ENCODE measurements at places on chromosomes 11 and 22. TPM values are rescaled to one million over a fixed set of nuclear protein-coding genes. Genes with fewer than 3 reads are reported as not detected.

- DNase-seq: no peak
These were observed 34.2 kb upstream of the PCF11 start for GRCh38 chr11:83122766-83123165.

DNA sequence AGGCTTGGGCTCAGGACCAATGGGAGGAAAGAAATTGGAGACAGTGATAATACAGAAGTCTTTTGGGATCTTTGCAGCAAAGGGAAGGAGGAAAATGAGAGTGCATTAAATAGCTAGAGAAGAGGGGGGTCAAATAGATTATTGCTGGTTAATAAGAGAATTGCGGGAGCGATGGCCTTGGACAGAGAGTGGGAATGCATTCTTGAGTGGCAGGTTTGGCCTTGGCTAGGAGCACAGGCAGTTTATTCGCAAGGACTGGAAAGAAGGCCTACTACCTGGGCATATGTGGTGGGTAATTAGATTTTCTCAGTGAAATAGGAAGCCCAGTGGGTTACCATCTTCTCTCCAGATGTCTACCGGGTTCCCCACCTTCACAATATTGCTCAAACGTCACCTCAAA lies 3.5 kb upstream of the MEN1 start:
- DNase-seq: no peak

- no peak for DNase-seq
These were observed 58.5 kb downstream of the SMCO4 start for GRCh38 chr11:93484716-93485115.

DNA sequence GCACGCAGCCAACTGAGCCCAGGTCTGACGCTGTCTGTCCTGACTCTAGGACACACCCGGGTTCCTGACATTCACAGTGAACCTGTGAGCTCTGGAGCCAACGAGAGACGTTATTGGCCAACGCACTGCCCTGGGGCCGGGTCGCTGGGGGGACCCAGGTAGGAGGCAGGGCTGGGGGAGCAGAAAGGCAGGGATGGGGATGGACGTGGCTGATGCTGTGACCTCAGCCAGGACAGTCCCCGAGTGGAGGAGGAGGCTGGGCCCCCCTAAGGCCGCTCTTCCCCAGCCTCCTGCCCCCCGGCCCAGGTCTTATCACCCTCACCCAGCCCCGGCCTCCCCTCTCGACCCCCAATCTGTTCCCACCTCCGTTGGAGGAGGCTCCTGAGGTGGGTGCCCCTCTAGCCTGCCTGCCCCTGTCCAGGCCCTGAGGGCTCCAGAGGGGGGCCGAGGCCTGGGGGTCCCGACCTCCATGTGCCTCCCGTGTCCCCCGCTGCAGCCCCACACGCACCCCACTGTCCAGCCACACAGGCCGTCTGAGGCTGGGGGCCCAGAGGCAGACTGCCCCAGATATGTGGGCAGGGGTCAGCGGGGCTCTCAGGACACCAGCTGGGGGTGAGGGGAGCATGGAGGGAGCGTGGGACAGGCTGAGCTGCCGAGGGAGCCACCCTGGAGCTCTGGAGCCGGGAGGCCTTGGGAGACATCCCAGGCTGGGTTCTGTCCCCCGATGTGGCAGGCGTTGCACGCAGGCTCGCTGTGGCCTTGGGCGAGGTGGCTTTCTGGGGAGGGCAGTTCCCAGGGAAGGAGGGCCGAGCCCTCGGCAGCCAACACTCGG lies 29.2 kb upstream of the MUC5AC start:
- DNase-seq: peak; percentile 9

- no peak for DNase-seq
These were observed 23.1 kb downstream of the CSF2RB start for GRCh38 chr22:36936362-36937116.

DNA sequence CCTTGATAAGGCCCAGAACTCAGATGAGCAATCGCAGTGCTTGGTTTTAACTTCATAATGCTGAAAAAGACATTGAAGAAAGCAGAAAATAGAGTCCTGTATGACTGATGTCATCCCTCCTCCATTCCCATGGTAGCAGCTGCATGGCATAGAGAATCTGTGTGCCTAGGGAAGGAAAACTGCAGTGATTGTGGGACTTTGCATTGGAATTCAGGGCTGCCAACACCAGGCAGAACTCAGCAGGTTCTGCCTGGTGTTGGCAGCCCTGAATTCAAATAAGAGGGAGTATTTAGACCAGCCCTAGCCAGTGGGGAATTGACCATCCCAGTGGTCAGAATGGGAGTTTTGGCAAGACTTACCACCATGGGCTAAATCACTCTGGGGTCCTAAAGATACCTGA lies 1016.0 kb downstream of the FAM181B start:
- DNase-seq: no peak

GRCh38 chr11:35276396-35277145 lies 137.6 kb downstream of the CD44 start:
- no peak for DNase-seq

DNA sequence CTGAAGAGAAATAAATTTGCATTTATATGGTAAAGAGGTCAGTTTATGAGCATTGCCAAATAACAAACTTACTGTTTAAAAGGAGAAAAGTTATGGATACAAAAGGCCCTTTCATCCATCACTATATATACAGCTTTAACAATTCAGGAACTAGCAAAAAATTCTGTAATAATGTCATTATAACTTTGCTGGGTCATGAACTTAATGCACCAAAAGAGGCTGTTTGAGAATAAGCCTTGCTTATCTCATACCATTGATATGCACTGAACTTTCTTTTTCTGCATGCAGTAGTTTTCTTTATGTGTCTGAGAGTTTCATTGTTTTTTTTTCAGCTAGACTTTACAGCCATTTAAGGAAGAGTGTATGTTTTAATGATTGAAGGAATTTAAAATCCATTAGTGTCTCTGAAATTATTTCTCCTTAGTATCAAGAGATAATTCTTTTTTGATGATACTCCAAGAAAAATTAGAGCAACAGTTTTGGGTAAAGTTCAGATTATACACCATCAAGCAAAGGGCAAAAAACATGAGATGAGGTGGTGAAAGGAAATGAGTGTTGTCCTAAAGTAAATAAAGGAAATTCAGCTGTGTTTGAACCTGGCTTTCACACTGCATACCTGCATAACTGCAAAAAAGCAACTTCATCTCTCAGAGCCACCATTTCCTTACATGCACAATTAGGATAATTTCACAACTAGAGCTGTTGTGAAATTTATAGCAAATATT lies 188.2 kb upstream of the ANO3 start:
- DNase-seq: no peak

DNA sequence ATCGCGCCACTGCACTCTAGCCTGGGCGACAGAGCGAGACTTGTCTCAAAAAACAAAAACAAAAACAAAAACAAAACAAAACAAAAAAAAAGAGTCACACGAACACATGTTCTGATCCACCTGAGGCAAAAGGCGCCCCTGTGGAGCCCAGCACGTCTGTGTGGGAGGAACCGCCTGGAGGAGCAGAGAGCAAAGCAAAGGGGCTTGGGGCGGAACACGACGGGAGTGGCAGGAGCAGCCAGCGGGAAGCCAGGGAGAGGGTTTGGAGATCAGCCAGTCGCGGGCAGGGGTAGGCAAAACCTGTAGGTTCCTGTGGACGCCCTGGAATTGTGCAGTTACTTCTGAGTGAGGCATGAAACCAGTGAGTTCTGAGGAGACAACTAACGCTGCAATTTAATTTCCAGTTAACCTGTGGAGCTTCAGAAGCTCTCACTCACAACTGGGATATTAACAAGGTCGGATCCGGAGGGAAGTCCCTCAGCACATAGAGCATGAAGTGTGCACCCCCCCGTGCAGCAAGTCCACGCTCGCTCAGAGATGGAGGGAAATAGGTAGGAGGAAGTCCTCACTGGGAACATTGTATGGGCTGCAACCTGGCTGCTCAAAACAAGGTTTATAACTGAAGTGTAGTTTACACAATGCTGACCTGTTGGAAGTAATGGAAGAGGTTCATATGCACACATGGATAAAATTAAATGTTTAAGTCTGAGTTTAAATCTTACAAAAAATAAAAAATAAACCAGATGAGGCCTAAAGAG lies 13.2 kb upstream of the USP18 start:
- no peak for DNase-seq

- no peak for DNase-seq
These were observed 45.6 kb downstream of the CEP57 start for GRCh38 chr11:95835768-95836488.

GRCh38 chr11:75262961-75263852 lies 22.6 kb downstream of the TPBGL start:
- no peak for DNase-seq

Gene TRIM34
- total RNA-seq: 5.8 TPM

Gene APOBEC3F
- total RNA-seq: 2.7 TPM

Gene HSPB2
- not detected for total RNA-seq

Gene NXPE4
- not detected for total RNA-seq

Gene GAL3ST1
- total RNA-seq: 2.5 TPM
